ENCODE measurements at places on chromosomes 11 and 22.

DNA sequence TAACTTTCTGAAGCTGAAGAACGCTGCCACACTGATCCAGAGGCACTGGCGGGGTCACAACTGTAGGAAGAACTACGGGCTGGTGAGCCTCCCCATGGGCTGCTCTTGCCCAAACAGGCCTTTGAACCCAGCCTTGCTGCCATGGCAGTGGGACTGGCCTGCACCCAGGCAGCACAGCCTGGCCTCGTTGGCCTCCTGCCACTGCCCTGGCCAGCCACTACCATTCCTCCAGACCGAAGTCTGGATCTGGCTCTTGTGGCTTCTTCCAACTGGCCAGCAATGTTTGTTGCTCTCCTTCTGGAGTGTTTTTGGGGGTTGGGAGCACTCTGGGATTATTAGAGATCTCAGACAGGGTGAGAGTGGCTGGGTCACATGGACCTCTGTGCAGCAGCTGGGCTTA lies 51.0 kb downstream of the MYO7A start:
- DNase-seq = no peak

GRCh38 chr11:69229511-69229910 lies 64.4 kb upstream of the MYEOV start:
- no peak for DNase-seq

DNA sequence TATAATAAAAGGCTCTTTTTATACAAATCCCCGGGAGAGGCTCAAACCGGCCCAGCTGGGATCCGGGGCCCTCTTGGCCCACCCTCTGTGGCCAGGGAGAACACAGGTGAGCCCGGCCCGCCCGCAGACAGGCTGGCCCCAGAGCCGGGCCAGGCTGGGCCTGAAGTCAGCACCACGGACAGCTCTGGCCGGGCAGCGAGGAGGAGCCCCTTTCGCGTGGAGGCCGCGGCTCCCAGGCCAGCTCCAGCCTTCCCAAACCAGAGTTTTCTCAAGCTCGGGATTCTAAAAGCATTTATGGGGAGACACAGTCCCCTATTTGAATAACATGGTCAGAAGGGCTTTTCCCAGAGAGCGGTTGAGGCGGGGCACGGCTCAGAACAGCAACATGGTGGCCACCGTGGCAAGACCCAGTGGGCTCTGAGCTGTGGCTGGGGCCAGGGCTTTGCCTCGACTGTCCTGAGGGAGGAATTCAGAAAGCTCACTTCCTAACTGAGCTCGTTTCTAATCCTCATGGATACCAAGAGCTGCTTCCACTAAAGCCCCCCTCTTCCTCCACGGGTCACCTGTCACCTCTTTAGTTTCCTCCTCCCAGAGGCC lies 115.4 kb downstream of the BRD1 start:
- DNase-seq = no peak

DNA sequence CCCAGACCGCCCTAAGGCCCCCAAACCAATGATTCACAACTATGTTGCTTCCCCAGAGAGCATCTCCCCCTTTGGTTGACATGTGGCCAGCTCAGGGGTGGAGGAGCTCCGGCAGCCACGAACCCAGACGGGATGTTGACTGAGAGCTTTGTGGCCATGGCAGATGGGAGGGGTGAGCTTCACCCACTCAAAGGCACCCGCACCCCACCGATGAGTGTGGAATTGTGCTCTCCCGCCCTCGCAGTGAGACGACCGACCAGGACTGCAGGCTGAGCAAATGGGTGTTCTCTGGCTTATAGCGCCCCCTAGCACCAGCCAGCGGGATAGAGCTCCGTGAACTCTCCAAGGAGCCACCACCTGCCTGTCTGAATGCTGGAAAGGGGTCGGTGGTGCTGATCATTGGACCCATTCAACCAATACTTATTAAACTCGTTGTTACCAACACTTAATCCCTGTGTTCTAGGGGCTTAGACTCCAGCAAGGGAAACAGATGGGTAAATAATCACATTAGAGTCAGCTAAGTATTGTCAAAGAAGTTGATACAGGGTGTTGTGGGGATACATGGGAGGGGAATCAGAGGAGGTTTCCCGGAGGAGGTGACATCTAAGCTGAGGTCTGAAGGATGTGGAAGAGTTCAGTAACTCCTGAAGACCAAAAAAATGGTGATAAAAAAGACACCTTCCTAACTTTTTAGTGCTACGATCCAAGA lies 4.5 kb upstream of the TIMP3 start:
- peak; percentile 69 for DNase-seq

DNA sequence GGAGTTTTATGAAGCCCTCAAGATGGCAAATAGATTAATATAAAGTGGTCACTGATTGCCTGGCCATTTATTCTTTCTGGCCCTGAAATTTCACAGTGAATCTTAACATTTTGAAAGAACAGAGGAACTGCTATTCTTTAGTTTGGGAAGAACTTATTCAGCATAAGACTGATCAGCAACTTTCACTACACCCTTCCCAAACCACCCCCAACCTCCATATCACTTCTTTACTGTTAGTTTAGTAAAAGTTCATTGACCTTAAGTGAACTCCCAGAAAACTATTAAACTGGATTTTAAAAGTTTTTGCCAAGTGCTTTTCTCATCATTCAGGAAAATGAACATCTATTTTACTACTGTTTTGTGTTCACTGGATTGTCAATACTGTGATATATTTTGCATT lies 77.4 kb downstream of the NARS2 start:
- DNase-seq = no peak

GRCh38 chr11:68839911-68840641 lies 1.6 kb downstream of the CPT1A start:
- no peak for DNase-seq

DNA sequence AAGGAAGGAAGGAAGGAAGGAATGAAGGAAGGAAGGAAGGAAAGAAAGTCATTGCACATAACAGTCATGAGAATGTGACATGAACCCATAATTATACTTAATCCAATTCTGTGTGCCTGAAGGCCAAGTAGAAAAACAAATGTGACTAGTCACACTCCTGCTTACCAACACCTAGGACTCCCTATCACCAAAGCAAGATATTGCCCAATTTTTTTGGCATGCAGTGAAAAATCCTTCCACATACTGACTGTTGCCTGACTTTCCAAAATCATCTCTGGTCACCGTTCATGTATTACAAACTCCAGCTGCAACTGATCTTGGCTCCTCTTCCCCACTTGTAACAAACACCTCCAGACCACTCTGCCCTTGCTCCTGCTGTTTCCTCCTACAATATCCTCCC lies 516.8 kb downstream of the OPCML start:
- no peak for DNase-seq

- DNase-seq = no peak
These were observed 30.4 kb downstream of the PAMR1 start for GRCh38 chr11:35494957-35495490.

DNA sequence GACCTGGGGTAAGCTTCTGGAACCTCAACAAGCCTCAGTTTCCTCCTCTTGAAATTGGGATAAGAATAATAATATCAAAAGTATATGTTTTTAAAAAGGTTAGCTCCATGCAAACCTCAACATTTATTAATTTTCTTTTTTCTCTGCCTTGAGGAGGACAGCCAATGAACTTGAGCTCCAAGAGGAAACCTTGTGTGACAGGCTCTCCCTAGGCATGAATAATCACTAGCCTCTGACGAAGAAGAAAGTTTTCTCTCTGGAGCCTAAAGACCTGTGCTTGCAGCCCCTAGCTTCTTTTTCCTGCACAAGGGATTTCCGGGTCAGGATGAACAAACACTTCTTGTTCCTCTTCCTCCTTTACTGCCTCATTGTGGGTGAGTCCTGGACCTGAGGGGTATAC lies at the start of gene PATE3:
Gene PATE3 (plus strand): TSS at position 301 of the 400 bp plus-strand sequence. CDS start 25 bp downstream, at position 326.
- no peak for DNase-seq

DNA sequence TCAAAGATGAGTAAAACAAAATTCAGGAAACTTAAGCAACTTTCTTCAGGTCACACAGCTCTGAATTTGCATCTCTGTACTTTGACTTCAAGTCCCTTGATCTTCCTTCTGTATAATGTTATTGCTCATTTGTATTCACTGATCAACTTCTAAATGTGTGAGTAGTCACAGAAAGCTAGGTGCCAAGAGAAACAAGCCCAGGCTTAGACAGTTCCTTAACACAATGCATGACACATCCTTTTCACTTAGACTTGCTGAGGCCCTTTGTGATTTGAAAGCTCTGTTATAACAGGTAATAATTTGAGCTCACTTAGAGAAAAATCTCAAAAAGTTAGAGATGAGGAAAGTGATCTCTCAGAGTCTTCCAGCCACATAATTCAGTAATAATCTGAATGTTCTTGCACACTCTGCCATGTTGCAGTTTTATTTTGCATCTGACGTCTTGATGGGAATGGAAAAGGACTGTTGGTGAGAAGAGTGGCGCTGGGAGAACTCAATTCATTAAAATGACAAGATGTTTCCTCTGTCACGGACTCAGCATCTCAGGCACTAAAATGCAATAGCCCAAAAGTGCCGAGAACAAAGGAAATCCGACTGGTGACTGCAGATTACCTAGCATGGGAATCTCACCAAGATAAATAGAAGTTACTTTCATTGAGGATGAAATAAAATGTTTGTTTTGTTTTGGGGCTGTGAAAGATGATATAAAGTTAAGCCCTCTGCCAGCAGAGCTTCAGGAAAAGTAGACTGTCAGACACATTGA lies 665.3 kb downstream of the OPCML start:
- DNase-seq = no peak

GRCh38 chr11:108501396-108501795 lies 3.2 kb upstream of the POGLUT3 start:
- no peak for DNase-seq

DNA sequence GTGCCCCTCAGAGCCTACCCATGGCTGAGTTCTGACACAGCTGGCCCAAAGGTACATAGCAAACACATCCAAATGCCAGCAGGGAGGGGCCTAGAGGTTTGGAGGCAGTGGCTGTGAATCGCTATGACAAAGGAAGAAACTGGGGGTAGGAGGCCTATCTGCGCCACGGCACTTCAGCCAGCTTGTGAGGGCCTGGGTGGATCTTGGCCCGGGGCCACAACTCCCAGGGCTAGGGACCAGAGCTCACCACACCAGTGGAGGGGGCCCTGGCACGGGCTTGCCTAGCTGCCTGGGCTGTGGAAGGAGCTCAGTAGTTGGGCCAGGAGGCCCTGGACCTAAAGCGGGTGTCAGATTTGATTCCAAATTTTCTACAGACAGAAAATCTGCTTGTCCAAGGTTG lies 9.4 kb upstream of the NAP1L4 start:
- no peak for DNase-seq

DNA sequence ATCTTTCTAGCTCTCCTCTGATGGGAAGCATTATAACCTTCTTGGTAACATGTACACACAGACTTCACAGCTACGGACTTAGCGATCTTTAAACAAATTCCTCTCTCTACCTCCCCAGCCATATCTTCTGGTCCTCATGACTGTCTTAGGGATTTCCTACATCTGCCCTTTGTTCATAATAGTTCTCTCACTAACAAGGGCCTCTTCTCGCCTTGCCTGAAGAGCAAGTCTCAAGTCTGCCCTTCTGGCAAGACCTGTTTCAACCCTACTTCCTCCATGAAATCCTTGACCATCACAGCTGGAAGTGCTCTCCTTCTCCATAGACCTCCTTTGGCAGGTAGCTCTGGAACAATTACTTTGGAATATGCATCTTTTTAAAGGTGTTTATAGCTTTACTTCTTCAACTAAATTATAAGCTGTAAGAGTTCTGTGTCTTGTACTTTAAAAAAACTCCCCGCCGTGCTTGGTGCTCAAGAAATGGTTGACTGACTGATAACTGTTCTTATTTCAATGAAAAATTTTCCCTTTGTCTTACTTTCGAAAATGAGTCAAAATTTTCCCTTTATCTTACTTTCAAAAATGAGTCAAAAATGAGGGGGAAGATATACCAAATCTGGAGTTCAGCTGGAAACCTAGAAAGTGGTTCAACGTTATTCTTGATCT lies 34.7 kb downstream of the SNX19 start:
- DNase-seq = no peak

DNA sequence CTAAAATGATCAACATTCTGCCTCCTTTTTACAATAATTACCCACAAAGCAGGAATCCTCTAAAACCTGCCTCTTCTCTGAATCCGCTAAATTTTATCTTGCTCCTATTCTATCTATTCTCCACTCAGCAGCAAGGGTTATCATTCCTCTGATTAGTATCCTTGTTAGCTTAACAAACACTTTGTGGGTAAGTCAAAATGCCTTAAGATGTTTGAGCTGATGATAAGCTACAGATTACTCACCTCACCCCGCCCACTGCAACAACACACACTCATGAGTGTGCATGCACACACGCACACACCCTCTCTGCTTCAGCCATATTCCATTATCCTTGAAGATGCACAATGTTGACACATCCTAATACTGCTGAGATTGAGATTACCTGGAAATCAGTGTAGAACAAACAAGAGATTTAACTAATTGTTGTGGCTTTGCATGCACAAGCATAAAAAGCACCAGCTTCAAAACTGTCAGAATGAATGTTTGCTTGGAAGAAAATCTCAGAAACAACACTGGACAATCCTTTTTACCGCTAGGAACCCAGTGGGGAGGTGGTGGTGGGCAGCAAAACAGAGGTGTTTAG lies 130.9 kb downstream of the BBOX1 start:
- DNase-seq = no peak

DNA sequence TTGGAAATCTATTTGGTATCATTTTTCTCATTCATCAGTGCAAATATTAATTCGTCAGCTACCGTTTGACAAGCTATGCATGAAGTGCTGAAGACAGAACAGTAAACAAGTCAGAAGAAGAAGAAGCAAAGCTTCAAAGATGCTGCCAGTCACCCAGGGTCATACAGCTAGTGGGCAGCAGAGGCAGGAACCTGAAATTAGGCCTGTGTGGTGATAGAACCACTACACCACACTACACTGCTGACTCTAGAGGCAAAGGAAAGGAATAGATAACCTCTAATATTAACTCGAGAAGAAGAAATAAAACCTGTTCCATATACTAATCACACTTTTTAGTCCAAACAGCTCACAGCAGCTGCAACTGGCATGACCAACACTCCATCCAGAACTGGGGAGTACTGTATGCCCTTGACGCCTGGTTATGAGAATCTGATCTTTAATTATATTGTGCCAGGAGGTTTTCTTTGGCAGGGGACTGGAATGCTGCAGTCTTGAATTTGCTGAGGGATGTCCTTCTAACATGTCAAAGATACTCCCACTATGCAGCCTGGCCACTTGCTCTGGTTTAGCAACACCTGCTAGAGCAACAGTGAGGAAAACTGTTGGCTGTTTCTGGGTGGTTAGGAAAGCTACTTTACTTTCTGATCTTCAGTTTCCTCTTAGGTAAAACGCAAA lies 73.0 kb downstream of the PAK1 start:
- no peak for DNase-seq

Data from body of pancreas (tissue), 4 donors.